Neural crest cell (in vitro differentiated cells): ENCODE measurements at places on chromosomes 6 and 20. TPM values are rescaled to one million over a fixed set of nuclear protein-coding genes. Genes with fewer than 3 reads are reported as not detected.

DNA sequence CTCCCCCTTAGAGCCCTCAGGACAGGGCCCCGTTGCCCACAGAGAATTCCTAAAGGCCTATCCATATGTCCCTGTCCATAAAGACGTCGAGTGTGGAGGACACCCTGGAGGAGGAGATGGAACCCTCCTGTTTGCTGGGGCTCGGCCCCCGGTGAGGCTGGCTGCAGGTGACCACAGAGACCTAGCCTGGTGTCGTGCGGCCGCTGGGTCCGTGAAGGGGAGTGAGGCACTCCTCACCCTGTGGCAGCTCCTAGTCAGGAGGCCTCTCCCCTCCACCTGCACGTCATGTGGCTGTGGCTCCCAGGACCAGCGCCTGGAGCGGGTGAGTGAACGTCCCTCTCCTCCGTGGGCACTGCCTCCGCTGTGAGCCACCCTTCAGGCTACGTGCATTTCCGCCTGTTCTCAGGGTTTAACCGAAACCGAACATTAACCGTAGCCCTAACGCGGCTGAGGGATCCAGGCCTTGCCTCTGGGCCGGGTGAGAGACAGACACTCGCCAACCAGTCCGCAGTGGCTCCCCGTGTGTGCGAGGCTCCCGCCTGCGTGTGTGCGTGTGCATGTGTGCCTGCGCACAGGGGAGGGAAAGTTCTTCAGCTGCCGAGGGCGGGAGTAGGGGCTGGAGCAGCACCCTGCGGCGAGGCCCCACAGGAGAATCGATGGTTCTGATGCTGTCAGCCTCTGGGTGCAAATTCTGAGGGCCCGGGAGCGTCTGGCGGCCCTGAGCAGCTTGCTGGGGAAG, 5.9 kb upstream of the TCEA2 start:
- H3K4me3 ChIP-seq, result no peak overlapping the region
- peaks cover 18% of the 10 kb centered on the region for H3K27me3 ChIP-seq
- no peak for DNase-seq
- peaks cover 7% of the 10 kb centered on the region for H3K4me1 ChIP-seq
- H3K36me3 ChIP-seq, result no peaks in the 10 kb centered on the region

GRCh38 chr6:31575952-31576685, 754 bp downstream of the TNF start:
- no peak overlapping the region for H3K4me3 ChIP-seq
- no peak overlapping the region for H3K27ac ChIP-seq
- H3K4me1 ChIP-seq, result peaks cover 7% of the 10 kb centered on the region

GRCh38 chr6:159945801-159946392, 23.0 kb upstream of the IGF2R start:
- H3K4me1 ChIP-seq, result no peaks in the 10 kb centered on the region
- H3K27me3 ChIP-seq, result peaks cover 11% of the 10 kb centered on the region
- peaks cover 3% of the 10 kb centered on the region for H3K36me3 ChIP-seq
- no peak overlapping the region for H3K4me3 ChIP-seq

GRCh38 chr6:143195349-143195845, 134.7 kb downstream of the AIG1 start:
- H3K27me3 ChIP-seq, result no peaks in the 10 kb centered on the region
- DNase-seq, result no peak
- peaks cover 6% of the 10 kb centered on the region for H3K36me3 ChIP-seq
- H3K27ac ChIP-seq, result no peak overlapping the region
- no peak overlapping the region for H3K4me3 ChIP-seq

DNA sequence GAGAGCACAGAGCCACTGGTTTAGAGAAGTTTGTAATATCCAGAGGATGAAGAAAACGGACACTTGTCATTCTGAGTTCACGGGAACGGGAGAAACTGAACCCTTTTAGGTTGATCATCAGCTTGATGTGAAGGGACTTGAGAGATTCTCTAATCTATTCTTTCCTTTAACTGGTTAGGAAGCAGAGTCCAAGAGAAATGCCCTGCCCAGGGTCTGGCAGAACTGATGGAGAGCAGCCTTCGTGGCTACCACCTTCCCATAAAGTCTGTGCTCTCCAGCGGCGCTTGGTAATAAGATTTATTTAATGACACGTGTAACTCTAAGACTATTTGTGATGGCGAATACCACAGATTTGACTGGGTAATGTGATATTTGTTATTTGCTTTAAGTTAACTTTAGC, 36.0 kb downstream of the E2F3 start:
- no peak overlapping the region for H3K4me3 ChIP-seq
- H3K27me3 ChIP-seq, result no peaks in the 10 kb centered on the region
- peaks cover 23% of the 10 kb centered on the region for H3K4me1 ChIP-seq
- DNase-seq, result no peak

- H3K27ac ChIP-seq, result no peak overlapping the region
- H3K36me3 ChIP-seq, result peaks cover 5% of the 10 kb centered on the region
- H3K27me3 ChIP-seq, result no peaks in the 10 kb centered on the region
- no peak for DNase-seq
- H3K4me3 ChIP-seq, result no peak overlapping the region
Observed at GRCh38 chr6:161342039-161342438, 68.2 kb upstream of the AGPAT4 start.

GRCh38 chr6:10418862-10419748, 4.2 kb upstream of the TFAP2A start:
- peaks cover 6% of the 10 kb centered on the region for H3K36me3 ChIP-seq
- H3K4me3 ChIP-seq, result no peak overlapping the region
- H3K27ac ChIP-seq, result no peak overlapping the region
- H3K27me3 ChIP-seq, result peaks cover 100% of the 10 kb centered on the region

GRCh38 chr6:149293244-149293643, 24.3 kb upstream of the TAB2 start:
- H3K27ac ChIP-seq, result no peak overlapping the region
- no peaks in the 10 kb centered on the region for H3K36me3 ChIP-seq
- no peaks in the 10 kb centered on the region for H3K27me3 ChIP-seq
- H3K4me1 ChIP-seq, result peaks cover 2% of the 10 kb centered on the region

GRCh38 chr20:59774921-59775686, 158.3 kb downstream of the SYCP2 start:
- no peaks in the 10 kb centered on the region for H3K27me3 ChIP-seq
- DNase-seq, result no peak
- H3K4me3 ChIP-seq, result no peak overlapping the region
- H3K4me1 ChIP-seq, result peaks cover 15% of the 10 kb centered on the region
- no peaks in the 10 kb centered on the region for H3K36me3 ChIP-seq

Gene ZBTB9
- total RNA-seq, result 18.4 and 21.1 TPM in 2 replicates

Gene VEGFA
- 31.2 TPM in 2 replicates for total RNA-seq
